ENCODE measurements at places on chromosomes 13 and 19.

DNA sequence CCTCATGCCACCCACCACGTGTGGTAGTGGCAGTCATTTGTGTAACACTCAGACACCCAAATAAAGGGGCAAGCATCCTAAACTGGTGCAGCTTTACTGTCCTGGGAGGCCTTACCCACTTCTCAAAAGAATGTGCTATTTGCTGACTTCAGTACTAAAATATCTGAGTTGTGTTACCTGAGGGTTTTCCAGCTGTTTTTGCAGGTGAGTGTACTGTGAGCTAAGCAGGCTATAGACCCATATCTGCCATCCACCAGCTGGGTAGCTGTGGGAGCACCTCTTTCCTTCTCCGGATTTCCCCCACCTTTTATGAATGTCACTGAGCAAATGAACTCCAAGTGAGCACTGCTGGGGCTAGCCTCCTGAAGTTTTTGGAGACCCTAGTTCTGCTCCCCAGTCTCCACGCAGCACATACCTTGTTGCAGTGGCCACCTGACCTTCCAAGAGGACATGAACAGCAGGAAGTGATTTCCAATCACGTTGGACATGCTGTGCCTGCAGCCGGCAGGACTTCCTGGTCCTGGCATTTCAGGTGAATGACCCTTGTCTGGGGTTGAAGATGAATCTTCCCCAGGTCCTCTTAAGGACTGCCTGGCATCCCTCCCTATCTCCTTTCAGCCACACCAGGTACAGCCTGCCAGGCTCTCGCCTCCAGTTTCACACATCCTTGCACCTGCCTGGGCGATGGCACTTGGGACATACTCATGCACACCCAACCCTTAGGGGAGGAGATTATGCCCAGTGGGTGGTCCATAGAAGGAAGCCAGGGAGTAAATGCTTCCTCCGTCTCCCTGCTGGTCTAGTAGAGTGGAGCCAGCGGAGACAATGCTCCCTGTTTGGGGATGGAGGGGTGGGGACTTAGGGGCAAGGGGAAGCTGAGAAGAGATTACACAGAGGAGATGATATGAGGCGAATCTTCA lies 109.5 kb upstream of the SPATA13 start:
- DNase-seq: no peak

GRCh38 chr13:51223560-51224270 lies 1.5 kb downstream of the FAM124A start:
- no peak for DNase-seq

DNA sequence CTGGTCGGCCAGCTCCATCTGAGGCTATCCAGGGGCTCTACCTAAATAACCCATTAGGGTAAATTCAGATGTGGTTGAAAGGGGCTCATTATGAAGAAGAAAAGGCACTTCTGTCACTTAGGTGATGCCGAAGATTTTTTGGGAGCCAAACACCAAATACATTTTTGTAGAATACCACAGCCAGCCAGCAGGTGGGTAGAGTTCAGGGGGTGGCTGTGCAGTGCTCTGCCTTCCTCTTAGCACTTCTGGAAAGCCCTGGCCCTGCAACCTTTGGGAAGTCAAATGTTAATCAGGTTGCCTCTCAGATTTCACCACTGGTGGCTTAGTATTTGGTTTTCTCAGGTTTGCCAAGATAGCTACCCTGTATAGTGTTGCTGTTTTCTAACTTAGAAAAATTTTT lies 18.5 kb upstream of the GPR18 start:
- DNase-seq: no peak

DNA sequence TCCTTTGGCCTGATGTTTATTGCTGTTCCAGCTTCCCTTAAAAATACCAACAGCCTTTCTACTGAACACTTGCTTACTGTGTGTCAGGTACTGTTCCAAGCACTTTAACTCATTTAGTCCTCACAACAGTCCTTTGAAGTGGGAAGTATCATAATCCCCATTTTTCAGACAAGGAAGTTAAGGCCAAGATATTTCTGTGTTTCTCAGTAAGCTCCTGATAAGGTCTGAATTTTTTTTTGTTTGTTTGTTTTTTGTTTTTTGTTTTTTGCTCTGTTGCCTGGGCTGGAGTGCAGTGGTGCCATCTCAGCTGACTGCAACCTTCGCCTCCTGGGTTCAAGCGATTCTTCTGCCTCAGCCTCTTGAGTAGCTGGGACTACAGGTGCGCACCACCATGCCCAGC lies 7.5 kb downstream of the SNRPA start:
- DNase-seq: no peak

DNA sequence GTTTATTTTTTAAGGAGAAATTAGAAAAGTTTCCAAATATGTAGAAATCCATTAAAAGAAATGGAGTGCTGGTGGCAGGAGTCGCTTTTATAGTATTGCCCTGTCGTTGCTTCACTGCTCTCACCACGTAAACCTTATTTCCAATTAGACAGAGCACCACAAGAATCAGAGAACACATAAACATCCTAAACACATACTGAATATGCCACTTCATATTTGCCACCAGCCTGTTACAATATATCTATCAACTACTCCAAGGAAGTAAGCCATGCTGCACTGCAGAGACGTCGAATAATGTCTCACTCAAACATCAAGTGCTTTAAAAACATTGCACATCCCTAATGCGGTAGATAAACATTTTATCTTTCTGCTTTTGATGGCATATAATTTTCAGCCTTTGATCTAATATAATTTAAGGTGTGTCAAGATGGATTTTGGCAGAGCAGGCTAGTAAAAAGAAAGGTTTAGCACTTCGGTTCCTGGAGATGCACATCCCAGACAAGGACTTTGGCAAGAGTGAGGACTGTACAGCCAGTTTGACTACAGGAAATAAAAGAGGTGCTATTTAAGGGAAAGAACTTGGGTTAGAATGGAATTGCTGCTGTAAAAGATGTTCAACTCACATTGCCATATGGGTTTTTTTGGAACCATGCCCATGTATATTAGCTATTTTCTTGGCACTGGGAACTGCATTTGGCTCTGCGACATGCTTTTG lies 932.3 kb downstream of the EFNB2 start:
- DNase-seq: no peak

GRCh38 chr13:74819549-74819948 lies 662.4 kb downstream of the TBC1D4 start:
- DNase-seq: no peak

GRCh38 chr13:99123101-99124045 lies 77.3 kb upstream of the UBAC2 start:
- no peak for DNase-seq

GRCh38 chr13:31798189-31798588 lies 58.9 kb downstream of the RXFP2 start:
- DNase-seq: no peak

- DNase-seq: no peak
Observed at GRCh38 chr13:64338671-64339070, 2891.5 kb downstream of the PCDH9 start.

DNA sequence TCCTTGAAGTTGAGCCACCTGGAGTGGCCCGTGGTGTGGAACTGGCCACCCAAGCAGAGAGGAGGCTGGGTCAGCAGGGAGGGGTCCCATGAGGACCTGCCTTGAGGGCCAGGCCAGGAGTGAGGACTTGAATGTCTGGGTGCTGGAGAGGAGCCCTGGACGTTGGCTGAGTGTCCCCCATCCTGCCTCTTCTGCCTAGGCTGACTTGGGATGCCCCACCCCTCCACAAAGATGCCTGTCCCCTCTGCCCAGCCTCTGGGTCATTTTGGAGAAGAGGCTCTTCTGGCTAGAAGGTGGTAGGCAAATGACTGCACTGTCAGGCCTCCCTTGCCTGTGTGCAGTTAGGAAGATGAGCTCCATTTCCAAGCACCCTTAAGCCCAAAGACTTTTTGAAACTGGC lies 1.7 kb downstream of the SSBP4 start:
- no peak for DNase-seq

DNA sequence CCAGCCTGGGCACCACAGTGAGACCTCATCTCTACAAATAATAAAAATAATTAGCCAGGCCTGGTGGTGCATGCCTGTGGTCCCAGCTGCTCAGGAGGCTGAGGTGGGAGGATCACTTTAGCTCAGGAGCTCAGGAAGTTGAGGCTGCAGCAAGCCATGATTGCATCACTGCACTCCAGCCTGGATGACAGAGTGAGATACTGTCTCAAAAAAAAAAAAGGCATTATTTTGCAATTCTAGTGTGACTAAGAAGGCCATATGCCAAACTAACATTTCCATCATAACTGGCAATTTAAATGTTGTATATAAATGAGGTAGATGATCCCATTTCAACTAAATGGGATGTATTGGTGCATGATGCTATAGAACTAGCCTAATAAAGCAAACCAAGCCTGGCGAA lies 632.8 kb upstream of the KLF12 start:
- no peak for DNase-seq

DNA sequence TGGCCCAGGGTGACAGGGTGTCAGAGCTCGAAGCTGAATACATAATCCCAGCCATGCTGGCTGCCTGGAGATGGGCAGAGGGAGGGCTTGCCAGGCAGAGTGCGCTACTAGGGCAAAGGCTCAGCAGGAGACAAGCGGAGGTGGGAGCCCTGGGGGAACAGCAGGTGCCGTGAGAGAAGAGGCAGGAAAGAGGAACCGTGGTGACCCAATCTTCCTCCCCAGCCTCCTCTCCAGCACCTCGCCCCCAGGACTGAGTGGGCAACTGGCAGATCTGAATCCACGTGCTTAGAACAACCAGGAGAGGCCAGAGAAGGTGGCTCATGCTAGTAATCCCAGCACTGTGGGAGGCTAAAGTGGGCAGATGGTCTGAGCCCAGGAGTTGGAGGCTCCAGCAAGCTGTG lies 11.0 kb upstream of the CCL25 start:
- no peak for DNase-seq

GRCh38 chr13:105184201-105184600 lies 1351.3 kb downstream of the EFNB2 start:
- DNase-seq: no peak

- DNase-seq: no peak
Observed at GRCh38 chr13:61123538-61124289, 291.9 kb downstream of the PCDH20 start.

- DNase-seq: peak; percentile 96
Observed at GRCh38 chr19:10027158-10027997, 14.1 kb downstream of the RDH8 start.

- no peak for DNase-seq
Observed at GRCh38 chr19:18491995-18492953, 29.6 kb downstream of the ELL start.

DNA sequence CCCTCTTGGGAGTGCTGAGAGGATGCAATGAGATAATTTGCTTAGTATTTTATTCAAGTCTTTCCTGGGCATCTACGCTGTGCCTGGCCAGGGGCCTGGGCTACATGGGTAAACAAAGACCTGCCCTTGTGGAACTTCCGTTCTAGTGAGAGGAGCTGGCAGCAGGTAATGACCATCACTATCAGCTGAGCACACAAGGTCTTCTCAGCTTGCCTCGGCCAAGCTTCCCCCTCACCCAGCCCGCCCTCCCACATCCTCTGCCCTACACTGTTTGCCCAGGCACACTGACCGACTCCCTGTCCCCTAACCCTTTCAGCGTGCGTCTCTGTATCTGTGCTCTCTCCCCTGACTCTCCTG lies 8.6 kb upstream of the FKRP start:
- peak; percentile 26 for DNase-seq

DNA sequence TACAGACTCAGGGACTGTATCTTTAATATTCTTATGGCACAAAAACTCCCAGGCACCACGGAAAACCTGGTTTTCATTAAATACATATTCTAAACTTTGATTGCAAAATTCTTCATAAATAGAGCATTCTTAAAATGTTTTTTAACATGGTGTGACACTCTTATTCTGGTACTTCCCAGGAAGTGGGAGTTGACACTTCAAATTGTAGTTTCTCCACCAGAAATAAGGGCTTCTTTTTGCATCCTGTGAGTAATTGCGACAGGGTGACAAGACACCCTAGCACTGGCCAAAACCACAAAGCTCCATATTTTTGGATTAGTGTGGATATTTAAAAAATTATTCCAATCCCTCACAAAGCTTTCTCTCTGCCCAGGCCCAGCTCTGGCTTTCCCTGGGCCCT lies 43.6 kb upstream of the MTIF3 start:
- DNase-seq: no peak

- DNase-seq: no peak
Observed at GRCh38 chr13:90108547-90108946, 1238.9 kb upstream of the MIR17HG start.

GRCh38 chr13:44331912-44332851 lies 41.4 kb upstream of the SERP2 start:
- DNase-seq: peak; percentile 82

GRCh38 chr19:15107061-15108010 lies at the start of gene SYDE1:
TSS of gene SYDE1 (plus strand) at chr19:15107401. CDS start at chr19:15107434, 33 bp downstream.
- DNase-seq: peak; percentile 63

DNA sequence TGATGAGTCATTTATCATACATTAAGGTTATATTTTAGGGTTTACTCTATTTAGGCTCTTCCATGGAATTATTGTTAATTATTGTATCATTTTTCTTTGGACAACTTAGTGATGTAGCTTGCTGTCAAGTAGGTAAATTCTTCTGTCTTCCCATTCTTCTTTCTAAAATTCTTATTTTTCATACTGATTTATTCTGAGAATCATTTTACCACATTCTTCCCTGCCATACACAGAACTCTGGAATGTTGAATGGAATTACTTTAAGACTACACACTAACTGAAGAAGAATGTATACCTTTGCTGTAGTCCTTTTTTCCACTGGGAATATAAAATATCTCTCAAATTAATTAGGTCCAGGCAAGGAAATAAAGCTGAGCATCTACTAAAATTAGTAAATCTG lies 24.5 kb upstream of the SLC7A1 start:
- no peak for DNase-seq

DNA sequence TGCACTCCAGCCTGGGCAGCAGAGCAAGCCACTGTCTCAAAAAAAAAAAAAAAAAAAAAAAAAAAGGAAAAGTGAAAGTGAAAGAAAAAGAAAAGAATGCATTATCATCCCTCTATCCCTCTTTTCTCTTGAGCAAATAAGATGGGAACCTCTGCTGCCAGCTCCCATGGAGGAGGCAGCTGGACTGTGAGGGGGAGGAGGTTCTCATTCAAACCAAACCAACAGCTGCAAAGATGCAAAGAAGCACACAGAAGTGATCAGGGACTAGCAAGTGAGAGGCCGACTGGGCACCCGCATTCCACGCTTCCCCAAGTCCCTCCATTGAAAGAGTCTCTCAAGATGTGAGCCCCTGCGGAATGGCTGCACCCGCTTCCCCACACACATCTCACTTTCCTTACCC lies 63.5 kb downstream of the TSHZ3 start:
- DNase-seq: peak; percentile 25

GRCh38 chr19:47742634-47743033 lies 2.7 kb upstream of the NOP53 start:
- no peak for DNase-seq

DNA sequence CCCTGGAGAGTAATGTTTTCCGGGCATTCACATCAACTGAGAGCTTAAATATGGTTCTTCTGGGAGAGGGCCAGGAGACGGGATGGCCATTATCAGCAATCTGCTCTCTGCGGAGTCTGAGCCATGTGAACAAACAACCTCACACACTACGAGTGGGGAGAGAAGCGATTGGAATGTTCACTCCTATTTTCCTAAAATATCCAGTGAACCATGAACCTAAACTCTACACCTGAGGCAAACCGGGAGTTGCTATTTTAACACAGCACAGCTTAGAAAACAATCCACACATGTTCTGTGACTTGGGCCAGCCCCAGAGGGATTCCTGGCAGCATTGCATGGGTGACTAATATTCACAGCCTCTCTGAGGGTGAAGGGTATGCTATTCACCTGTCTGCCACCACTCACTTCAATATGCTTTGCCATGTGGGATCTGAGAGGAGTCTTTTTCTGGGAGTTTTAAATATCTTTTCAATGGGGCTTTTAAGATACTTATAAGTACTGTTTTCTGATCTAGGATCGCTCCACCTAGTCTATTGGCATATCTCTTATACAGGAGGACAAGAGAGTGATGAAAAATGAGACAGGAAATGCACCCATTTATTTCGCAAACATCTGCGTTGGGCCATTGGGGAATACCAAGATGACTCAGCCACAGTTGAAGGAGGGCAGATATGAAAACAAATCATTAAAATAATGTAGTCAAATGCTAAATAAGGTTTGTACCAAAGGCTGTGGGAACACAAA lies 72.6 kb upstream of the SERP2 start:
- DNase-seq: no peak
